Uterus (tissue), 4 donors: ENCODE measurements at places on chromosomes 3 and 15. TPM values are rescaled to one million over a fixed set of nuclear protein-coding genes. Genes with fewer than 3 reads are reported as not detected.

The P2RY14 gene
- 0.51 TPM for total RNA-seq

The SOX14 gene
- not detected for total RNA-seq

The POLR2H gene
- 102 TPM for total RNA-seq

DNA sequence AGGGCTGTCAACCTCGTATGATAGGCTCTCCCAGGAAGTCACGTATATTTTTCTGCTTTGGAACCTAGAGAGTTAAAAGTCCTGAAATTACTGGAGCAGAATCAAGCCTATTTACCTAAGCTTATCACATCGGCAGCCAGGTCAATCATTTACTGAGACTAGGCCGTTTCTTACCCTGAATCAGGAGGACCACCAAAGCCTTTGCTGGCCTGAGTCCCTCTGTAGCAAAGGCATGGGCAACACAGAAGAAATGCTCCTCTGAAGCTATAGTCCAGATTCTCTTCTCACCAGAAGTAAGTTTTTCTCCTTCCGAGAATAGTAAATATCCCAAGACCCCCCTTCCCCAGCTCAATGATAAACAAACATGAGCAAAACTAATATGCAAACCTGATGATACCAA lies 125.9 kb upstream of the PHLDB2 start:
- DNase-seq: no peak

GRCh38 chr15:39296955-39297354 lies 283.9 kb upstream of the THBS1 start:
- no peak for DNase-seq

DNA sequence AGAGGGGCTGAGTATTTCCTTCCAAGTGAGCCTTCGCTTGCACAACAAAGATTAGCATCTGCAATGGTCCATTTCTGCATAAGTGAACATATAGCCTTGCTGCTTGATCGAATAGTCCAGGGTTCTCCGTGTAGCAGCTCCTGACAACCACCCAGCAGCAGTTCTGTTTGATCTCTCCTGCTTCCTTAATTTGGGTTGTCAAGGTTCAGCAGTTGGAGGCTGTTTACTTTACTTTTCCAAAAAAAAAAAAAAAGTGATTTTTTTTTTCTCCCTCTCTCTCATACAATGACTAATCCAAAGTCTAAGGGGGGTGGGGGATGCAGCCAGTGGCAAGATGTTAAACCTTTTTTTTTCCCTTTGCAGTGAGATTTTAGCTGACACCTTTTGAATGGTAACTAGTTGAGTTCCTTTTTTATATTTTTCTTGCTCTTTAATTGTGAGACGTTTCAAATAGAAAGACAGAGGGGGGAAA lies 3.6 kb downstream of the FOXP1 start:
- no peak for DNase-seq

DNA sequence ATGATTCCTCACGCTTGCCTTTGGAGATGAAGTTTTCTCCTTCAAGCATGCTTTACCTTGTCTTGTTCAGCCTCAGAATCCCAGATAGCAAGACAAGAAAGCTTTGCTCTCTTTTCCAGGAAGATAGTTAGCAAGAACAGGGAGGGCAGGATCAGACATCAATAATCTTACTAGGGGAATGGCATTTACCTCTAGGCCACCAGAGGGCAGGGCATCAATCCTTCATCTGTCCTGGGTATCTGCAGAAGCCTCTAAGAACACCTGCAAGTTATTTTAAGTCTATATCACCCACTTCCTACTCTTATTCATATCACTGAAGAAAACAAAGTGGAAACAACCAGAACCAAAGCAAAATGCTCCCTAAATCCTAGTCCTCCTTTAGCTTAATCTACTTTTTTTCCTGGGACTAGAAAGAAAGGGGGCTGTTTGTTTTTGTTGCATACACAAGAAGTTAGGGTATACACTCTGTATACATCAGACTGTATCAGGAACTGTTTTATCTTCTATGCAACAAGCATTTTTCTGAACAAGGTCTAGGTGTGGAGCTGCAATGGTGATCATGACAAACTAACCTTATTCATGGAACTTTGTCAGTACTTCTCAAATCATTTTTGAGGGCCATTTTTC lies 862.5 kb downstream of the CADM2 start:
- no peak for DNase-seq

DNA sequence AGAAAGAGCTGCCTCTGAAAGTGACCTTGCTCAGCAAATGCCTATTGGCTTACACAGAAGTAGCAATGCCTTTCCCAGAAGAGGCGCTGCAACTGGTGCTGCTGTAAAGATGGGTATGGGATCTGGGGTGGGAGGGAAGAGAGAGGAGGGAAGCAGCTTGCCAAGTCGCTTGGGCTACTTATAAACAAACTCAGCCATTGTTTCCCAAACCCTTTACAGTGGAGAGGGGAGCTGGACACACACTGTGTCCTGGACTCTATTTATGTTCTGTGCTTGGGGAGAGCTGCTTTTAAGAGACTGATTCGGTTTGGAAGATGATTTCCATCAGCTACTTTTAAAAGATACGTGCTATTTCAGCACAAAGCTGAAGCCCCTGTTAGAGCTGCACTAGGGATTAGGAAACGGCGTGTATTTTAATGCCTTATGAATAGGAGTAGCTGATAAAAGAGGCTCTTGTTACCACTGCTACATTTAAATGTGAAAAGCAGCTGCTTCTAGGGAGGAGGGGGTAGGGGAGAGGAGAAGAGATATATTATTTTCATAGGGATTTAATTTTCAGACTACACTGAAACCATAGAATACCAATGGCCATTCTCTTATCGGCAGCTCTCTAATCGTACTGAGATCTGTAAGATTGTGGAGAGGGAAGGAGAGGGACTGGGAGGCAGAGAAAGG lies 440.6 kb downstream of the MCTP2 start:
- DNase-seq: peak; percentile 23

DNA sequence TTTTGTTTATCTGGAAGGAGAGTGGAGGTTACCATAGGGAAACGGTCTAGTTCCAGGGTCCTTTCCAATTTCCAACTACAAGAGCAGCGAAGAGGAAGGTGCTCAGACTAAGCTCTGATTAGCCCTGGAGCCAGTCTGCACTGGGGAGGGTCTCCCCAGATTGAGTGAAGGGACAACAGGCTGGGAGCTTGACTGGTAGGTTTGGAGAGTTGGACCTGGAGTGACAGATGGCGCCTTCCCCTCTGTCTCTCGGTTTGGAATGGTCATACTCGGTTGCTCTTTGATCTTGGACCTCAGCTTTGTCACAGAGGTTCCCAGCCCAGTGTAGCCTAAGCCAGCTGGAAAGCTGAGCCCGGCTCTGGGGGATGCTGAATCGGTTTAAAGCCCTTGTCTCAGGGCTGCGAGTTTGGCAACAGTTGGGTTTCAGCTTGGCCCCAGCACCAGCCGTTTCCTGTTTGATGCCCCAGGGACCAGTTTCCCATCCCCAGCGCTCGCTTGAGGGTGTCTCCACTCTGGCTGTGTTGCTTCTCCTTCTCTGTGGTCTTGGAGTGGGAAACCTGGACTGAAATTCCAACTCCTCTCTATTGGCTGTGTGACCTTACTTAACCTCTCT lies 53.1 kb upstream of the ULK4 start:
- peak; percentile 56 for DNase-seq

DNA sequence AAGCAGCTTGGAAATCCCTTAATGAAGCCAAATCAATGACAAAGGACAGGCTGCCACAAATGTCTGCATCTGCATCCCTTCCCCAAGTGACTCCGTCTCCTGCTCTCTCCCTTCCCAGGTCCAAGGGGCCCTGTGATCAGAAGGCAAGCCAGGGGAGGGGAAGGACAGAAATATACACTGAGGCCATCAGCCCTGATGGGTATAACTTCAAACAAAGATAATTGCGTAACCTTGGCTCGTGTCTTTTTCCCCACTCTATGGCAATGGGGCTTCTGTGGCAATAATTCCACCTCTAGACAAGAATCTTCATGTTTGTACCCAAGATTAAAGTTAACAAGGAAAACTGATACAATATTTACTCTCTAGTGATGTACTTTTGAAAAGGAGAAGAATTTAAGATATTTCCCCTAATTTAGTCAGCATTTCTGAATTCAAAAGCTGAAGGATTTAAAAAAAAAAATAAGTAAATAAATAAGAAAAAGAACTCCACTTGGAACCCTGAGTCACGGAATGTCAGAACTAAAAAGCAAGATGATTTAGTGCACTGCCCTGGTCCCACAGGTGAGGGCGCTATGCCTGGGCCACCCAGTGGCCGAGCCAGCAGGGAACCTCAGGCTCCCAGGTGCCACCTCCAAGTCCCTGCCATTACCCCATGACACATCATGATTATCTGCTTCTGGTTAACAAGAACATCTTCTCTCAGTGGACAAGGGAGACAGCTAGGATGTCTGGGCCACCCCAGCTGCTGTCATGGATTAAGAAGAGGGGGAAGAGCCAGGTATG lies 154.5 kb downstream of the STT3B start:
- no peak for DNase-seq

GRCh38 chr3:177832880-177833279 lies 635.6 kb upstream of the TBL1XR1 start:
- no peak for DNase-seq

- DNase-seq: no peak
Measured at GRCh38 chr3:180932819-180933218, 20.3 kb downstream of the FXR1 start.

GRCh38 chr3:89613241-89613640 lies 505.8 kb downstream of the EPHA3 start:
- DNase-seq: no peak

- DNase-seq: no peak
Measured at GRCh38 chr3:171749124-171749523, 61.2 kb downstream of the PLD1 start.
